ENCODE measurements at places on chromosomes 3 and 15.

DNA sequence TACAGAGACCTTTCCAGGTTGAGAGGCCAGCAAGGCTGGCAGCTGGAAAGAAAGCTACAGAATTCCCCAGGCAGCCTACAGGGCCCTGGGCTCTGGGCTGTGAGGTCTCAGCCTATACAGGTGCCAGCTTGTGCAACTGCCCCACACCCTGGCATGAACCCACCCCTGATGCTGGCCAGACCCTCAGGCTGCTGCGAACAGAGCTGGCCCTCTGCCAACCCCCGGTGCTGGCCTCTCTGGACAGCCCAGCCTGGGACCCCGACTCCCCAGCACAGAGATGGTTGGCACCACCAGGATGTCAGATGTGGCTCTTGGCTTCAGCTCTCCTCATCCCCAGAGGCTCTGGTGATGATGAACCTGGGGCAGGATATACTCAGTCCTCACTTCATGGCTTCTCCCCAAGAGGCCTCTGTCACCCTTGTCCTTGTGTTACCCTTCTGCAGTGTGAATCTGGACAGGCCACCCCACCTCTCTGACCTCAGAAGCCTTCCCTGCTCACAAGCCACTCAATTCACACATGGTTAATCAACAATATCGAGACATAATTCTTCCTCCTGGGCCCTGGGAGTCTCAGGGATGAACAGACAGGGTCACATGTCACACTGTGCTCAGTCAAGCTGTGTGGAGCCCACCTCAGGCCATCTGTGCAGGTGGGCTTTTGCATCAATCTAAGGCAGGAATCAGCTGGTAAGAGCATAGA, 11.0 kb upstream of the BFSP2 start:
- no peak for DNase-seq

- DNase-seq = no peak
These were observed 7.3 kb downstream of the ACOX2 start for GRCh38 chr3:58529516-58530353.

- DNase-seq = no peak
These were observed 199.8 kb downstream of the WDR72 start for GRCh38 chr15:53559364-53560277.

DNA sequence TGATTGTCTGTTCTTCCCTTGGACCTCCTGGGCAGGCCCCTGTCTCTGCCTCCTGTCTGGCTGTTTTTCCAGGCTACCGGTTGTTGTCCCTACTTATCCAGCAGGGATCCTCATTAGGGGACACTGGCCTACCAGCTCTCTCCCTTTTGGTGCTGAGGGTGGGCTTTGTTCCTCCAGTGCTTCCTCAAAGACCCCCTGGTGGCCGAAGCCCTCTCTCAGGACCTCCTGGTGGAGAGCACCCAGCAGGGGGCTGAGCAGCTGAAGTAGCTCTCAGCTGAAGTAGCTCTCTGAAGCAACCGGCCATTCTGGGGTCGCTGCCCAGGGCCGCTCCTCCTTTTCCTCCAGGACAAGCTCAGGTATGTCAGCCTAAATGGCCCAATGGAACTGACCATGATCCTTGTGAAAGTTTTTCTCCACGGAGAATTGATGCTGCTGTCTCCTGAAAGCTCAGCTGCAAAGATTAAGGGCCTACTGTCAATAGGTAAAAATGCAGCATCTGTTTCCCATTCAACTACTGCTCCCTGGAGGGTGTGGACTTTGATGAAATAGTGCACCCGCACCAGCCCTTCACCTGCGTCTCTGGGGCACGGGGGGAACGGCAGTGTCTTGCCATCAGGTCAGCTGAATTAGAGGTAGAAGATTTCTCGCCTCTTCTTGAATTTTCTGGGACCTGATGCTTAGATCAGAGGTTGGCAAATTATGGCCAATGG, 27.6 kb downstream of the ARNT2 start:
- no peak for DNase-seq

DNA sequence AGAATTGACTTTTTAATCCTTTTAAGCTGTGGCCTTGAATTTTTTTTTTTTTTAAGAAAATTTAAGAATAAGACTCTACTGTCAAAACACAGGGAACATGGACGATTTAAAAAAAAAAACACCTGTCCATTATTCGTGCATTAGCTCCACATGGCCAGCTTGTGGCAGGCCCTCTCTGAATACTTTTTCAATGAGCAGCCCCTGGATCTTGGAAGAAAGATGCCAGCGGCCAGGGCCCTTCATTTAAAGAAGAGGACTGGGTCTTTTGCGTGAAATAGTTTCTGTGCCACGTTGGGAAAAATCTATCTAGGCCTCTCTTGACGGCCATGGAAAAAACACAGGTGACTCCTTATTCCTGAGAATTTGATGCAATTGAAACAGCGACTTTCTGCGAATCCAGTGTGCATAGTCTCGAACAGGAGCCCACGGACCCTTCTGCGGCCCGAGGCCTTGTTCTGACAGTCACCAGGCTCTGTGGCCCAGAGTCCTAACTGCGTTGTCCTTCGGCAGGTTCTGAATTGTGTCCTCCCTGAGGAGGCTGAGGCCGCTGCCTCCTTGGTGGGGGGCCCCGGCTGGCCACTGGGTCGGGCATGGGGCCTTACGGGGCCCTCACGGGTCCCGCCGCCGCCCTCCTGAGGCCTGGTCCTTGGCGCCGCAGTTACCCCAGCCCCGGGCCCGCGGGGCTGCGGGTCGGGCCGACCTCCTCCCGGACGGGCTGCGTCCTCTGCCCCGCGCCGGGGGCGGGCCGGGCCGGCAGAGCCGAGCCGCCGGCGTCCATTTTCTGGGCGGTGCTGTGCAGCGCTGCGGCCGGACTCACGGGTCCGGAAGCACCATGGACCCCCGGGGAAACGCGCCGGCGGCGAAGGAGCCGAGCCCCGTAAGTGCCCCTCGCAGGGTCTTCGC, 33.5 kb downstream of the ZBTB38 start:
- DNase-seq = peak; percentile 47

DNA sequence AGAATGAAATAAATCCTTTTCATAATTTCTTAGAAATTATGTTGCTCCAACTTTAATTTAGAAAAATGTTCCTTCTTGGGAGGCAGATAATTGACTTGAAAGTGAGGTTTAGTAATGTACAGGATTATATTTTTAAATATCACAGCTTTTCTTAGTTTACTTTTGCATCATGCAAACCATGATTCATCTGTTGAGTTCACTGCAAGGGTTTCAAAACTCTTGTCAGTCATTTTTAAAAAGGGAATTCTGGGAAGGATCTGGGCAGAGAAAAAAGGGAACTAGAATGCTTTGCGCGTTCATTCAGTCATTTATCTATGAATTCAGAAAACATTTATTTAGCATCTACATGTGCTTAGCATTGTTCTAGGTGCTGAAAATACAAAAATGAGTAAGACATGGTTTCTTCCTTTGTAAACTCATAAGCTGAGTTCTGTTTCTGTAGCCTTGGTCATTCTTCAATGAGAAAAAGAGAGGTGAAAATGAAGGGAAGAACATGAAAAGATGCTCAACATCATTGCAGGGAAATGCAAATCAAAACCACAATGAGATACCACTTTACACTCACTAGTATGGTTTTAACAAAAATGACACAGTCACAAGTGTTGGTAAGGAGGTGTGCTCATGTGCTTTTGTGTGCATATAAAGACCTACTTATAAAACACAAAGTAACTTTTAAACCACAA, 209.1 kb downstream of the NR1D2 start:
- no peak for DNase-seq

- DNase-seq = no peak
These were observed 4.4 kb upstream of the PCCB start for GRCh38 chr3:136245691-136246090.

- DNase-seq = no peak
These were observed 21.3 kb downstream of the GSK3B start for GRCh38 chr3:120072867-120073525.

- peak; percentile 42 for DNase-seq
These were observed 627 bp downstream of the DUSP7 start for GRCh38 chr3:52055537-52056351.

- no peak for DNase-seq
These were observed 150.2 kb downstream of the GSK3B start for GRCh38 chr3:119944091-119944490.

- no peak for DNase-seq
These were observed 15.0 kb upstream of the DAG1 start for GRCh38 chr3:49454898-49455681.

DNA sequence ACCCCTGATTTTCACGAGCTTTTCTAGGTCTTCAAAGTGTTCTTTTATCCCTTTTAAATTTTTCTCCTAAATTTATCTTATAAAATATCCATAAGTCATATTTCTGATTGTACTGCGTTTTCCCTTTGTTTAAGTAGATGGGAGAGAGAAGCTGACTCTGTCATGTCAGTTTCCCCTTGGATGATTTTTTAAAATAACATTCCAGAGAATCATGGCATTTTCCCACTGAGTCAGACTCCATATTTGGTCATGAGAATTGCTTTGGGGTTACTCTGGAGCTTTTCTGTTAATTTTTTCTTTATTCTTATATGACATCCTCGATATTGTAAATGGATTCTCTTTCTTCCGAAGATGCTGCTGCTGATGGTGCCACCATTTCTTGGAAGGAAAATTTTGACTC, 28.6 kb upstream of the UMPS start:
- DNase-seq = peak; percentile 73

DNA sequence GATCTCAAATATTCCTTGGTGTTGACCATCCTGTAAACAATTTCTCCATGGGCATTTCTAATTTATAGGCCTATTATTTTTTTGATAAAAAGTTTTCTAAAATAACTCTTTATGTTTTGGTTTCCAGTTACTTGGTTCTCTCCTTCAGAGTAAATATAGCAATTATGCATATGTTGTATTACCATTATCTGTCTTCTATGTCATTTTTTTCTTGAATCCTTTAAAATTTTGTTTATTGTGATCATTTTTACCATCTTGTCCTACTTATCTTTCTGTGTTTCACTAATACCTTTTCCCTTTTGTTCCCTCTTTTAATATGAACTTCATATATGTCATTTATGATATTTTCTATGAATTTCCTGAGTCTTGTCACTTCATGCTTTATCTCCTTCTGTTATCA, 341.1 kb downstream of the PDCD6IP start:
- DNase-seq = no peak

DNA sequence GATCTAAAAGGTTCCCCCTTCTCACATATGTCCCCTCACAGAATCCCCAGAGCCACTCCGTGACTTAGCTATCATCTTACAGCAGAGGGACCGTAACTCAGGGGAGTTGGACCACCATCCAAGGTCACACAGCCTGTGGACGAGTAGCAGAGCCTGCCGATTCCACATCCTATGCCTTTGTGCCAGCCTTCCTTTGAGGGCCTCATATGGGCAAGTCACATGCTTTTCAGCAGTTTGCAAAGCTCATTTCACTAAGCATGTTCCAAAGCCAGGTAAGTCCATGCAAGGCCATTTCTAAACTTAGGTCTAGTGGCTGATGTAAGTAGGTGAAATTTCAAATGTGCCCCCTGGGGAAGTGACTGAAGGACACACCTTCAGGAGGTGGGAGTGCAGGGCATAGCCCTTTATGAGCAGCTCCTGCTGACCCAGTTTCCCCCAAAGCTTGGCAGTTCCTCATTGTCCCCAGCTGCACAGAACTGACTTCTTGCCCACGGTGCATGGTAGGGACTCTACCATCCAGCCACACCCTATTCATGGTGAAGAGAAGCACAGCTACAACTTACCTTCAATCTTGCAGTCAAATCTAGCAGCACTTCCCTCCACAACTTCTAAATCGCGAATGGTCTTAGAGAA, 33.3 kb upstream of the HACD2 start:
- DNase-seq = no peak

DNA sequence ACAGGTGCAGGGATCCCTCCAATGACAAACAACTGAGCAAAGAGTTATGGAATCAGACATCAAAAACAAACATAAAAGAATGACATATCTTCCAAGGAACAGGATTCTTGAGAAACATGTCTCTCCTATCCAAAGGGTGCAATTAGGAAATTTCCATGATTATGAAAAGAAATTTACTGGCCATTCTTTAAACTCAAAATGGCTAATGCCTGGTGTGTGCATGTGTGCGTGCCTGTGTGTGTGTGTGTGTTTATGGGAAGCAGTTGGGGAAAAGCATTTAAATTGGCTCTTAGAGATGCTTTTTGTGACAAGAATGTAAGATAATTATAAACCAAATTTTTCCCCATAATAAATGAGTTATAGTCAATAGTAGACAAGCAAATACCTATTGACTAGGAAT, 320.5 kb upstream of the THBS1 start:
- DNase-seq = no peak

- DNase-seq = peak; percentile 6
These were observed 111.9 kb downstream of the SLC9A9 start for GRCh38 chr3:143736205-143736997.

DNA sequence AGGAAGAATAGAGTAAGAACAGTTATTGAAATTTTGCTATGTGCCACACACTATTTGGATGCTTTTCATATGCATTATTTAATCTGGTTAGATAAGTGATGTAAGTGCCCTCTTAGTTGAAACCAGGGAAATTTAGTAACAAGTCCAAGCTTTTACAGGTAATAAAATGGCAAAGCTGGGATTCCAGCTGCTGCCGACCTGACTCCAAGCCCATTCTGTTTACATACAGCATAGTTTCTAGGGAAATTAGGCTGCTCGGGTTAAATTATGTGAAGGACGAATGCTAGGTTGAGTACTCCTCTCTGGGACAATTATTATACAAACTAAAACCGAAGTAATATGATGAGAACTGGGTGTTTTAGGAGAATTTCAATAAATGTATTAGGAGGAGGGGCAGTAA, 38.7 kb upstream of the FAH start:
- no peak for DNase-seq

DNA sequence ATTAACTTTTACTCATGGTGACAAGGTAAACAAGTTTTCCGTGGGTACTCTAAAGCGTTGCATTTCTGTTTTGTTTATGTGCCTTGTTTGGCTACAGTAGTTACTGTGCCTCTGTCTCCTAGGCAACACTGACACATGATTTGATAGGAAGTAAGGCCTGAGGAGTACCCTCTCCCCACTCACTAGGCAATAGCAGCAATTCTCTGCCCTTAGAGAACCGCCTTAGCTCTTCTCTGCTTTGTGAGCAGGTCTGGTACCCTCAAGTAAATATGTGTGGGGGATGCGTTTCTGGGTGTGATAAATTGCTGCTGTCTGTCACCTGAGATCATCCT, at the start of gene IL5RA:
IL5RA (minus strand) TSS at position 76 of the 332 bp plus-strand sequence. CDS start 5,390 bp downstream, outside the sequence.
- no peak for DNase-seq
